ENCODE measurements at places on chromosomes 6 and 20.
A peak's percentile ranks its signal among the peaks of the same experiment; 100 is the strongest.

DNA sequence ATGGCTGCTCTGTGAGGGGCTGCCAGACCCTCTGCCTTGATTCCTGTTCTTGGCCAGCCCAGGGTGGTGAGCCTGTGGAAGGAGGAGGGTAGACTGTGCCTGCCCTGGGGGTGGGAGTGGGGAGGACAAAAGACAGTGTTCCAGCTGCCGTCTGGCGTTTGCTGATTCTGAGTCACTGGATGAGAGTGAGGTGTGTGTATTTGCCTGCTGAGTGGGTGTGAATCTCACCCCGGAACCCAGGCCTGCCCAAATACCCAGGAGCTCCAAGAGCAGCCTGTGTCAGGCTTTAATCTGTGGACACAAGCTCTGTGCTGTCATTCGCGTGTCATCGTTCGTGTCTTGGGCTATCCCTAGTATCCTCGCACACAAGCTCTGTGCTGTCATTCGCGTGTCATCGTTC is 2.6 kb upstream of the LKAAEAR1 start:
- no peak for DNase-seq

DNA sequence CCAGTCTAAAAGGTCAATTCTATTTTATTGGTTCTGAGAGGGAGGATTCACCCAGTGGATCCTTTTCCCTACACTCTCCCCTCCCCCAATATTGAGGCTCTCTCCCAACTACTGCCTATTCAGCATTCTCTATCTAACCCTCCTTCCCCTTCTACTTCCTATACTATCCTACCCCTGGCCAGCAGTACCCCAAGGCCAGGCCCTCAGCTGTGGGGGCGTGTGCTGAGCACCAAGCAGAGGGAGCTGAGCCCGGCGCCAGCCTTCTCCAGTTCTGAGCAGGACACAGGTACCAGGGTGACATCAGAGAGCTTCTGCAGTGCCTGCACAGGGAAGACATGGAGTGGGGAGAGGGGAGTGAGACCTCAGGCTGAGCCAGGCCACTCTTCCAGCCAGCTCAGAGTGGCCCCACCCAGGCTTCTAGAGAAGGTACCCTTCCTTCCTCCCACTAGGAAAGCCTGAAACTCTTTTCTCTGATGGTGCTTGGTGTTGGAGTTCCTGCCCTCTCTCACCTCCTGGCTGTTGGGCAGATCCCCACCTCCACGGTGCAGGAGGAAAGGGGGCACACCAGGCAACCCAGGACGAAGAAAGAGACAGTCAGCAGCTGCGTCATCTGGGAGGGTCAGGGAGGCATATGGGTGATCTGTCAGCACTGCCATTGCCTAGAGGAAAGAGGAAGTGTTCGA is 1.9 kb downstream of the DDAH2 start:
- DNase-seq, result no peak

DNA sequence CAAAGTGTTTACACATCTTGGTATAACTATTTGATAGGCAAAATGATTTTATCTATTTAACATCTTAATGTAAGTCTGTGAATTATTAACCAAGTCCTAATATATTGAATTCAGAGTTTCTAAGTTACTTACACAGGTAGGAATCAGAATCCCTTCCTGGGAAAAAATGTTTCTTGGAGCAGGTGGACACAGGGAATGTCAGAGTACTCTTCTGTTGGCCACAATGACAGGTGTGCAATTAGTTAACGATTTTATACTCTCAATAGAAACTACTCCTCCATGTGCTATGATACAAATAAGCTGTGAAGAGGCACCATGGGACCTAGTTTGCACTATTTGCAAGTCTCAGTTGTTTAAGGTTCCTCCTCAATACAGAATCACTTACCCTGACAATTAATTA is 821 bp upstream of the TAAR5 start:
- no peak for DNase-seq

GRCh38 chr6:169230946-169231789 is 22.5 kb downstream of the THBS2 start:
- no peak for DNase-seq

GRCh38 chr6:55433446-55434130 is 106.3 kb downstream of the GFRAL start:
- no peak for DNase-seq

DNA sequence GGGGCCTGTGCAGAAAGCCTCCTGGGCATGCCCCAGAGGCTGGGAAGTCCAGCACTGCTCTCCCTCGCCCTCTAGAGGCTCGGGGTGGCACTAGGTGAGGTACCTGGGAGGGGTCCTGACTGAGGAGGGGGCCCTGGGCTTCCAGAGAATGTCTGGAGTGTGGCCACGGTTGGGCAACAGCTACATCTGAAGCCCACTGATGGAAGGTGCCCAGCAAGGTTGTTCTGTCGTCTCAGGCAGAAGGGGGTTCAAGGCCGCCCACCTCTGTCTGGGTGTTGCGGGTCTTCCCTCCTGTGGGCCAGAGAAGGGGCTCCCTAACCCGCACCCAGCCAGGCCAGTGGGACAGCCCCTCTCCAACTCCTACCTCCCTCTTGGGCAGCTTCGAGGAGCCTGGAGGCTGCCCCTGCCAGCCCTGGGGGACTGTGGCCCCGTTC is 11.4 kb upstream of the VEGFA start:
- DNase-seq, result no peak

DNA sequence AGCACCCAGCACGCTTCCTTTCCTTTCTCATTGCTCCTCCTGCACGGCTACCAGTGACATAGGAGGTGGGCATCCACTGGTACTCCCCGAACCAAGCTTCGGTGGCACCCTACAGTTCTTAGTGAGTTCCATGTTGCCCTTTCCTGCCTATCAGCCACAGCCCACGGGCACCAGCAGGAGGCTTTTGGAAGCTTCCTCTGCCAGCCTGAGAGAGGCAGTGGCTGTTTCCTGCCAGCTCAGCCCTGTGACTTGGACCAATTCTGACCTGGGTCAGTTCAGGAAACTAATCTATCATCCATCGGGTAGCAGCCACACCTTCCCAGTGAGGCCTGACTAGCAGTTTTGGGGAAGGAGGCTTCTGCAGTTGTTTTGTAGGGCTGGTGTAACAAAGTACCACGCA is 176.4 kb upstream of the UST start:
- no peak for DNase-seq

DNA sequence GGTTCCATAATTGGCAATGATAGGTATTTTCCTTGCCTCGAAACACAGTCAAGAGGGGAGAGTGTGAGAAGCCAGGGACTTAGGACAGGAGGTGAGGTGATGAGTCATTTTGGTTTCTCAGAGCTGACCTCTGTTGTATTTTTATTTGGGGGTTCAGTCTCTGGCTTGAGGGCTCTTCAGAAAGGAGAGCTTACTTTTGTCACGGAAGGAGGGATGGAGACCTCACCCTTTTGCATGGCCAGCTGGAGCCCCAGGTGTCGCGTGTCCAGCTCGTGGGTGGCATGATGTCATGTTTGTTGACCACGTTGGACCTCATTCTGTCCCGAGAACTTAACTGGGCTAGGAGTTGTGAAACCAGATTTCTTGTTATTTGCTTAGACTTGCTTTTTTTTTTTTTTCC is 293.9 kb downstream of the QKI start:
- DNase-seq, result no peak

GRCh38 chr6:106974999-106975737 is 639 bp upstream of the CD24 start:
- no peak for DNase-seq

- no peak for DNase-seq
These were observed 1112.3 kb upstream of the CITED2 start for GRCh38 chr6:140486450-140487361.

DNA sequence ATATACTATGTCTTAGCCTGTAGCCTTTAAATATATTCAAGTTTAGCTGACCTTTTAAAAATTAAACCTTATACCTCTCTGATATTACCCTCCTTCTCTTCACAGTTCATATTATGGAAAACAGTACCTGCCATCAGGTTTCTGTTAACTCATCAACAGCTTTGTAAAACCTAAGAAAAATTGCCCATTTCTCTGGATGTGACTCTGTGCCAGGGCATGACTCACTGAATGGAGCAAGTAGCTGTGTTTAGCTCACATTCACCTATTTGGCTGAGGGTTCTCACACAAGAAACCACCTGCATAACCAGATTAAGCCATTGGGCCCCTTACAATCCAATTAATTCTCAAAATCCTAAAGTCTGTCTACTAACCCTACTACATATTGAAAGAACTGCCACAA is 678.8 kb upstream of the MARCKS start:
- DNase-seq, result no peak

- no peak for DNase-seq
These were observed 913 bp downstream of the BTN2A2 start for GRCh38 chr6:26383624-26384417.

DNA sequence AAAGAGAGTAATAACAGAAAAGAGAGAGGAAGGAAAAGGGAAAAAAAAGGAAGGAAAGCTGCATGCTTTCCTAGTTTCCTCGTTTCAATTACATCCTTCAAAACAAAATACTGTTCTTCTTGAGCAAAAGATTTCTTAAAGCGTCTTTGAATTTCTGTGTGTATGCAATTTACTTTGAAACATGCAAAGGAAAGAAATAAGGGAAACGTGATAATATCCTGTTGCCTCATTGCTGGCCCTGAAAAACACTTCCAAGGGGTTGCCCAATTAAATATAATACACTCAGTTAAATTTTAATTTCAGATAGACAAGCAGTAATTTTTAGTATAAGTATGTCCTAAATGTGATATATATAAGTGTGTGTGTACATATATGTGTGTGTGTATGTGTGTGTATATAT is 51.2 kb upstream of the TPD52L1 start:
- DNase-seq, result no peak

GRCh38 chr6:137944793-137945498 is 77.9 kb downstream of the TNFAIP3 start:
- DNase-seq, result peak; percentile 65

GRCh38 chr20:23257848-23258746 is 92.5 kb upstream of the NXT1 start:
- DNase-seq, result no peak

DNA sequence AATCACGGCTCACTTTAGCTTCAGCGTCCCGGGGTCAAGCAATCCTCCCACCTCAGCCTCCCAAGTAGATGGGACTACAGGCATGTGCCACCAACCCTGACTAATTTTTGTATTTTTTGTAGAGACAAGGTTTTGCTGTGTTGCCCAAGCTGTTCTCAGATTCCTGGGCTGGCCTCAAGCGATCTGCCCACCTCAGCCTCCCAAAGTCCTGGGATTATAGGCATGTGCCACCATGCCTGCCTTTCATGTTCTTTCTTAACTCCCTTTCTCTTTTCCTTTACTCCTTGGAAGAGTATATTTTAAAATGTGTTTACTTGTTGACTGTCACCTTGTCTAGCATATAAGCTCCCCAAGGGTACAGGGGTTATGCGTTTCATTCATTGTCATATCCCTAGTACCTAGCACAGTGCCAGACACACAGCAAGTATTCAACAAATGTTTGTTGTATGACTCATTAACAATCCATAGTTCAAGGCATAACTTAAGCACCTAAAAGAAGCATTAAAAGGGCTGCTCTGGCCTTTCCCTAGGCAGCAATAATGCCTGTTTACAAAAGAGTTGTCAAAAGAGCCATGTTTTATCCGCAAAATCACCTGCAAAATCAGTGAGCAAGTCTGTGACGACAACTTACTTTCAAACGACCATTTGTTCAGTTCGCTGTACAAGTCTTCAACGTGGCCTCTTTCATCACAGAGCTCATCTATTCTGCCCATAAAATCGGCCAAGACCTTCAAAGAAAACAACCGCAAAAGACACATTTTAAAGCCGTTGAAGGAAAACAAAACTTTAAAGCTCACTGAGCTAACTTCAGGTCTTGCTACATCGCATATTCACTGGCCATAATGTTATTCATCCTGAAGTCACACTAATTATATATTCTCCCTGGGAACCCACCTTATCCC is 4.6 kb downstream of the CYP24A1 start:
- DNase-seq, result no peak

DNA sequence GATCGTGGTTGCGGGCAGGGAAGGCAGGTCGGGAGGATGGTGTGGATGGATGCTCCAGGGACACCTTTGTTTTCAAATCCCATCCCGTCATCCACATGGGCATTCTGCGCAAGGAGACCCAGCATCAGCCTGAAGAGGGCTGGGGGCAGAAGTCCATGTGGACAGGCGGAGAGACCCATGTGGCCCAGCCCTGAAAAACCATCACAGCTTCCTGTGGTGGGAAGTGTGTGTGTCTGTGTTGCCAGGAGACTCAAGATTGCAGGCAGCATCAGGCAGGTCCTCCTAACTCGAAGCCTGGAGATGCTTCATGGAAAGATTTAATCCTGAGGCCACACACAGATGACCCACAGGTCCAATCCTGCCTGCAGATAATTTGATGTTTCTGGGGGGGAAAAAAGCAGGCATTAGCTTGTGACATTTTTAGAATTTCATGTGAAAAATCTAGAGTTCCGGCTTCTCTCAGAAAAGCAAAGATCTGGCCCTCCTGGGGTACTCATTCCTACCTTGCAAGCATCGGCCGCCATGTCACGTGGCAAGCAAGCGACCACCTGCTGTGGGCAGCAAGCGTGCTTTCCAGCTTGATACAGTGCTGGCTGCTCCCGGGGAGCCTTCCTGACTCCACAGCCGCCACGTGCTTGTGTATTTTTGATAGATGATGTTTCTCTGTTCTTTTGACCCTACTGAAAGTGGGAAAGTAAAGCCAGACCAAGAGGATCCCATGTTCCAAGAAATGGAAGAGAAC is 25.8 kb downstream of the BCAS4 start:
- DNase-seq, result no peak

- DNase-seq, result no peak
These were observed 125.4 kb downstream of the RNASET2 start for GRCh38 chr6:166830891-166831363.

DNA sequence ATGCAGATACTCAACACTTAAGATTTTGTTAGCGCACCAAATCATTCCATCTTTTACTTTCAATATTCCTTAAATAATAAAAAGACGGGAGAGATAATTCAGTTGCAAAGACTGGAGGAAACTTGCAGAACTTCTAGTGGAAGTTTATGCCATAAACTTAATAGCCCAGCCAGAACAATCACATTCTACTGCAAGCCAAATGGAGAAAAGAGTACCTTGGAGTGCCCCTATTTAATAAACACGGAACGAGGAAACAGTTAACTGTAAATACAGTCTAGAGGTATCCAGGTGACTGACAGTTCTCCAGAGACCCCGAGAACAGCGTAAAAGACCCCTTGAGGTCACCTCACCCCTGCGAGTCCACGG is 635 bp downstream of the SLC35B3 start:
- DNase-seq, result no peak

DNA sequence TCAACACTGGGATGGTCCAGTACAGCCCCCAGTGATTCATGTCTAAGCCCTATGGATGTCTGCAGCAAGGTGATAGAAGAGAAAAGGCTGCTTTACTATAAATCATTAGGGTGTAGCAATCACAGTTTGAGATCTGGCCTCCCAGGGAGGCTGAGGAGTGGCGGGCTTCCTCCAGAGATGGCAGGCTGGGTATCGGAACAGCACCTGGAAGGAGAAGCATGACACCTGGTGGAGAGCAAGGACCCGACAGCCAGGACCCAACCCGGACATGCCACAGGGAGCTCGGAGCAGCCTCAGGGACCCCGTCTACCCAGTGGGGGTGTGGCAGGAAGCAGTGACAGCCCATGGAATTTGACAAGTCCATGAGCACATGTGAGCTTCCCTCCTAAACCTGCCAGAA is 114.8 kb upstream of the CD93 start:
- DNase-seq, result no peak

GRCh38 chr6:130313206-130313605 is 52.6 kb upstream of the TMEM200A start:
- DNase-seq, result no peak
